ENCODE measurements at places on chromosomes 13 and 19.
A peak's percentile ranks its signal among the peaks of the same experiment; 100 is the strongest.

DNA sequence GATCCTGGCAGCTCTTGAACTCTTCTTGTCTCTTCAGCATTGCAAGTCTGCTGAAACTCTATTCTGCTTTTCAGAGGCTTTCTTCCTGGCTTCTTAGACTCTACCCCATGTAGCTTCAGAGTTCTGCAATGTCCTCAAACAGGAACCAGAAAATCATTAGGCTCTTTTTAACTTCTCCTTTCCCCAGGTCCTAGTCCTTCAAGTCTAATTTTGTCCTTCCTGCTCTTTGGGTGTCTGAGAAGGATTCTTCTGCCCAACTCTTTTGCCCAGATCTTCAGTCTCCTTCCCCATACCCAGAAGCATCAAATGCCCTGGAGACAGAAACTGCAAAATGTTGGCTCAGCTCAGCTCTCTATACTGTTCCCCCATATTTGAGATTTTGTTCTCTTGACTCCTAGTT is 50.0 kb upstream of the CALM3 start:
- DNase-seq, result no peak

GRCh38 chr19:18538115-18538514 is 5.3 kb downstream of the FKBP8 start:
- DNase-seq, result no peak

GRCh38 chr19:57825511-57825910 is 4.6 kb upstream of the ZNF587B start:
- DNase-seq, result no peak

DNA sequence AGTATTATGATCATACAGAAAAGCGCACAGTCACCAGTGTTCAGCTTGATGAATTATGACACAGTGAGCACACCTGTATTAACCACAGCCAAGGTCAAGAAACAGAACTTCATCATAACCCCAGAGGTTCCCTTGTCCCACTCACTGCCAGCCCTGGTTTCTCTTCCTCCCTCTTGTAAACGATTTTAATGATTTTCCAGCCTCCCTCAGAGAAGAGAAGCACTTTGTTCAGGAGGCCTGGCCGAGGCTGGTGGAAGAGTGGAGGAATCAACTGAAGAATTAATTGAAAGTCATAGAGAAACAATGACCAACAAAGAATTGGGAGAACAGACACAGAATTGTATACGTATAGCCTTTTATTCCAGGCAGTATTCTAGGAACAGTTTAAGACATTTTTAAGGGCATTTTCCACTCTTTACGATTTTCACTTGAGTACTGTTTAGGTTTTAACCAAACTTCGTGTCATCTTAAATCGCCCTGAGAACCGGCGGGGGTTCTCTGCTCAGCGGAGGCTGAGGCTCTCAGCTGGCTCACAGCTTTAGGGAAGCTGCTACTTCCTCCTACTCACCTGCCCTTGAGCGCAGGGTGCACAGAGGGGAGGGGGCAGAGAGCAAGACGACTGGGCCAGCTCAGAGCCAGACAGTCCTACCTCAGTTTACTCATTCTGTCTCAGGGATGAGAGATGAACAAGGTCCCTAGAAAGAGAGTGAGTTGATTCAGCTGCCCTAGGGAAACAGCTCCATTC is 108.6 kb downstream of the AKAP11 start:
- DNase-seq, result no peak

- DNase-seq, result peak; percentile 96
Measured at GRCh38 chr13:36377826-36378468, 31.8 kb upstream of the SPART start.

DNA sequence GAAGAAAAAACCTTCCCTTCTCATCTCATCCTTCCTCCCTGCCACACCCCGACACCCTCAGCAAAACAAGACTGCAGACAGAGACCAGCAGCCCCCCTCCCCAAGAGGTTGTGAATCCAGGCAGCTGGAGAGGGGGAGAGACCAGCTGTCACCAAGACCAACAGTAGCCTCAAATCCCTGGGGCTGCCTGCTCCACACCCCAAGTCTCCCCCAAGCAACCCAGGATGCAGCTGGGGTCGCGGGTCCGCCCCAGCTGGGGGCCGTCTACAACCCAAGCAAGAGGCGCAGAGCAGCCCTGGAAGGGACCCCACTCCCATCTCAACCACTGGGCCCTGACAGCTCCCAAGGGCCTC is 7.1 kb downstream of the KLF16 start:
- no peak for DNase-seq

DNA sequence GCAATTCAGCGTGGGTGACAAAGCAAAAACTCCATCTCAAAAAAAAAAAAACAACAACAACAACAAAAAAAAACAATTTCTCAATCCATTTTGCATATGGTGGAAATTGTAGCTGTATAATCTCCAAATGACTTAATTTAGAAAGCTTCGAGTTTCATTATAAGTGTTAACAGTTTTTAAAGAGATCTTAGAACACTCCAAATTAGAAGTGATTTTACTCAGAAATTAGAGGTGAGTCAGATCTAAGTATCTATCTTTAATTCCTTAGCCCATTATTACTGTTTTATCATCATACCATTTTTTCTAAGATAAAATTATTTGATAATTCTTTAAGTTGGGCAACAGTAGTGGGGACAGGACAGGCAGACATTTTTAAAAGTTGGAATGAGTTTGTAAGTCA is 60.5 kb downstream of the ZMYM2 start:
- no peak for DNase-seq

DNA sequence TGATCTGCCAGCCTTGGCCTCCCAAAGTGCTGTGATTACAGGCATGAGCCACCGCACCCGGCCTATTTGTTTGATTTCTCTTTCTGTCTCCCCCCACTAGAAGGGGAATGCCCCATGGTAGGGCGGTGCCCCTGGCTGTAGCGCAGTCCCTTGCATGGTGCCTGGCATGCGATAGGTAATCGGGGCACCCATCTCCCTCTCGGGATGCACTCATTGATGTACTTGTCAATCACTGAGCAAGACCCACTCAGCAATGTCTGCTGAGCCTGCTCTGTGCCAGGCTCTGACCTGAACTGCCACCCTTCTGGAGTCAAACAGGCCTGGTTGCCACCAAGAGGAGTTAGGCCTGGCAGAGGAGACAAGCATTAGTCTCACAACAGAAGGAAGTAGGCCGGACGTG is 19.8 kb downstream of the DNM2 start:
- DNase-seq, result no peak

DNA sequence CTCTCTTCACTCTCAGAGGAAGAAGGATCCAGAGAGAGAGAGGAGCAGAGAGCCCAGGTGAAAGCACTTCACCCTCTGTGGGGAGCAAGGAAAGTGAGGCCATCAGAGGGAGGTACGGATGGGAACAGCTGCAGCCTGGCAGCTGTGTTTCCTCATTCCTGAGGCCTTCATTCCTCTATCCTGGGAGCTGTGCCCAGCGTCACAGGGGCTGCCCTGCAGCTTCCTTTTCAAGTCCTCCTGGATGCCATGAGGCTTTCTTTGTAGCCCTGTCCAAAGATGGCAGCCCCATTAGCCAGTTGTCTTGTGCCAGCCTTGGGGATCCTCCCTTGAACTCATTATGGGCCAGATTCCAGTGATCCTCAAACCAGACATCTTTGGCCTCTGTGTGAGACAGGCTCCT is 76.8 kb upstream of the PCDH8 start:
- DNase-seq, result no peak

DNA sequence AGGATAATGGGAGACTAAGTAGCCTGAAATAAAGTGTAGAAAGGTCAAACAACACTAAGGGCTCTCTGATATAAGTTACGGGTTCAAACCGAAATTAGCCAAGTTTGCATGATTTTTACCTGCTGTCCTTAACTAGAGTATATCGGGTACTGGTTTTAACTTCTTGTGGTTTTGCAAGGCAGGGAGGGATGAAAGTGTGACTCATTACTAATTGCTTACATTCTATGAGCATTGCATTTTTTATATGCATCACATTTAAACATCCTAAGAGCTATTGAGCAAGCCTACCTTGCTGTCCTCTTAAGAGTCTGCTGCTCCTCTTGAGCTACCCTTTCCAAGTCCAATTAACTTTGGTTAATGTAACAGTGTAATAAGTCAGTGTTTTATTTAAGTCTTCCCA is 415.4 kb downstream of the SLITRK5 start:
- DNase-seq, result no peak

DNA sequence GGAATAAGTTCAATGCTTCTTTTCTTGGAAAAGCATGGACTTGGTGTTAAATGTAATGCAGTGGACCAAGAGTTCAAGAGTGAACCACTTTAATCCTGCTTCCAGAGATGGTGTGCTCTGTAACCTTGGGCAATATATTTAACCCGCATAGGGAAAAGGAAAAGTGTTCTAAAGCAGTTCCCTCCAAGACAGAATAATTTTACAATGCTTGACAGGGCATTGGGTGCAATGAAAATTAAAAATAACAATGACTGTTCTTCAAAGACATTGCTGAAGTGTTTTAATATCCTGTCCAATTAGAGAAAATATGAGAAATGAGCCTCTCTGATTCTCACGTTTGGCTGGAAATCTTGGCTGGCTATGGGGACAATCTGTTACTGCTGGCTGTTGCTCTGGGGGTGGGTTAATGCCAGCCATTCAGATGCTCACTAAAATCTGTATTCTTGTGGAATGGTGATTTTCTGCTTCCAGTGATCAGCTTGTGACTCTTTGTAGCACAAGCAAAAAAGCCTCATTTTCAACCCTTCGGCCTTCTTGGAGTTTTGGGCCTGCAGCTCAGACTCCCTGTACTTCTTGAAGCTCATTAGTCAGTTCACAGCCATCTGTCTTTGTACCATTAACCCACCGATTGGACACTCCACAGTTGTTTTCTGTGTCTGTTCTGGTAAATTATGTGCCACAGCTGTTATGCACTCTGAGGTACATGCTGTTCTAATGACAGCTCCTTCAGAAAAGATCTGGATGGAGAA is 310.6 kb downstream of the LMO7 start:
- DNase-seq, result no peak

DNA sequence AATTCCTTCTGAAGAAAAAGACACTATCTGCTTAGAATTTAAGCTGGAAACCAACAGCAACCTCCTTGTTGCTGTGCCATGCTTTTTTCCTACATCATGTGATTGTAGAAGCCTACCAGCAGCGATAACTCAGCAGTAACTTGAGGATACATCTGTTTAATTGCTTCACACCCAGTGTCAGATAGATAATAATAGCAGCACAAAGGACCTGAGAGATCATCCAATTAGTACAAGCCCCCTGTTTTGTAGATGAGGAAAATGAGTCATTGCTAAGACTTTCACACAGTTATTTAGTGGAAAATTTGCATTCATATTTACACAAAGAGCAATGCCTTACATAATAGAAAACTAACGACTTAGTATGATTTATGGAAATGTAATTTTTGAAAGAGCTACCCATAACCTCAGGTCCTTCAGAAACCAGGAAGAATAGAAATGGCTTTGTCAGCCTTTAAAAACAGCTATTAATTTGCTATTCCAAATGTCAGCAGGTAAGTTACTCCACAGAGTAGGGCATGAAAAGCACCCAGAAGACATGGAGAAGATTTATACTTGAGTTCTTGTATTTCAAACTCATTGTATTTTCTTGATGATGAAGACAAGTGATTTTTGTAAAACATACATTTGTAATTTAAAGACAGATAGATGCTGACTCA is 93.7 kb upstream of the SGCG start:
- DNase-seq, result no peak

DNA sequence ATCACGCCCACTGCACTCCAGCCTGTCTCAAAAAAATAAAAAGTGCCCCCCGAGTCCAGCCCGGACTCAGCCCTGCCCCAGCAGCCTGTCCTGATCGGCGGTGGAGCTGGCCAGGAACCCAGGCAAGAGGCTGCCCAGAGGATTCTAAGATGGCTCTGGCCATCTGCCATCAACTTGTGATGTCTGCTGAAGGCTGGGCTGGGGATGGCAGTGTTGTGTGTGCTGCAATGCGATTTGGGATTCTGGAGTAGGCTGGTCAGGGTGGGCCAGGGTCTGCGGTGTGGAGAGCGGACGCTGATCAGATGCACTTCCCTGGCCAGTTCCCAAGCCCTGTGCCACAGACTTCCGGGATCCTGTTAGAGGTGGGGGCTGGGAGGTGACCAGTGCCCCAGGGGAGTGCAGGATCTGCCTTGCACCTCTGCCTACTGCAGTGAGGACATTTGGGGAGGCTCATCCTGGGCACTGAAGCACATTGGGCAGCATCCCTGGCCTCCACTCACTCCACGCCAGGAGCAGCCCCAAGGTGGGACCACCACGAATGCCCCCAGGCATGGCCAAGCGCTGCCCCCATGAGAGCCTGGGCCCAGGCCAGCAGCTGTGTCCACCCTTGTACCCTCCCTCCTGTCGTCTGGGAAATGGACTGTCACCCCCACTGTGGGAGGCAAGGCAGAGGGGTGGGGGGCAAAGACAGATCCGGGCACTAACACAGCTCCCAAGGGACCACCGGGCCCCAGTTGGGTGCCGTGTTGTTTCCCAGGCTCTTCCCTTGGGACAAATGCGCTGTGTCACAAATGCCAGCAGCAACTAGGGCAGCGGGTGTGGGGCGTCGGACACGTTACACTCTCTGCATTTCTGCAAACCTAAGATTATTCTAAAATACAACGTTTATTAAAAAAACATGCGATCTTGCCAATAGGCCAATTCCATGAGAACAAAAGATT is 3.4 kb upstream of the TBXA2R start:
- DNase-seq, result no peak

DNA sequence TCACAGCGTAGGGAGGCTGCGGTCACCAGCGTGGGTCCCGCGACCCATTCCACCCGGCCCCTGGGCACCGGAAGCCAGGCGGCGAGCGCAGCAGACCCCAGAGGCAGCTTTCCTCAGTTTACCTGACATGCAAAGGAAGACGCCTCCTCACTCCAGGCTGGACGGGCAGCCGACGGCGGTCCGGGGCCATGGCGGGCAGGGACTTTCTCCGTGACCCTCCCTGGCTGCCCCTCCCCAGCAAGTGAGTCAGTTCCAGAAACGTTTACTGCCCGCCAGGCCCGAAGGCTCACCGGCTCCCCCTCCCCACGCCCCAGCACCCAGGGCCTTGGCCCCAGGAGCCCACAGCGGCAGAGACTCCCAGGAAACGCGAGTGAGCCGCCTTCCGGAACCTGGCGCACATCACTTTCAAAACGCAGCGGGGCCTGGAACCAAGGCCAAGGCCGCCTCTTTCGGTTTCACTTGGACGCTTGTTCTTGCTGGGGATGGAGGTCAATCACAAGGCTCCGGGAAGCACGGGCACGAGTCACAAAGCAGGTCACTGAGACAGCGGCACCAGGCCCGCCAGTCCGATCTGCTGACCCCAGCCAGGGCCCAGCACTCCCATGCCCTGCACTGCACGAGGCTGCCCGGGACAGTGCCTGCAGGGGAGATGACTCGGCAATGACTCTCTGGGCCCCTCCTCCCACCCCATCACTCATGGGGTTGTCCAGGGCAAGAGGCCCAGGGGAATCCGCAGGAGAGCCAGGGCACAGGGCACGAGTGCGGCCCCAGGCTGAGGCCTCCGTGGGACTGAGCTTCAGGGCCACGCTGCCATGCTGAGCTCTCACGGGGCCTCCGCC is 5.3 kb downstream of the SBNO2 start:
- no peak for DNase-seq
